ENCODE measurements at places on chromosomes 11 and 22.

DNA sequence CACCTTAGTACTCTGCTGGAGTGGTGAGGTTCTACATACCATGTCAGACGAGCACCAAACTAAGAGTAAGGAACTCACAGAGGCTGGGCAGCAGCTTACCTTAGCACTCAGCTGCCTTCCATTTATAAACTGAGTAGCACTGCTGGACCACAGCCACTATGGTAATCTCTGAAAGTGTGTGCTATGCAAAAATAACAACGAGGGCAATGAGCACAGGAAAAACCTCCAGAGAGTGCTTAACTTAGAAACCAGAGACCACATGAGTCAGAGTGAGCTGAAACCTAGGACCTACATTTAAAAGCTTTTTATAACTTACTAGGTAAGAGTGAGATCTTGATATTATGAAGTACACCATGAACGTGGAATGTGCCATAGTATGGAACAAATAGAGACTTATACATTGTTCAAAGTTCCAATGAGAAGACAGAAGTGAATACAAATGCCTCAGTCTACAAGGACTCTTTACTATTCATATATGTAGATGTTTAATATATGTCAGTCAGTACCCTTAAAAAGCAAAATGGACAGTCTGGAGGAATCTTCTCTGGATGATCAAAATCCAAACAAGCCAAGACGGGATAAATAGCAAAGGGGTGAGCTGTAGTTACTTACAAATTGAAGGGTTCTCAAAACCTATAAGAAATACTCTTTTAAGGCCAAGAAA is 17.2 kb upstream of the CD59 start:
- no peak for DNase-seq

DNA sequence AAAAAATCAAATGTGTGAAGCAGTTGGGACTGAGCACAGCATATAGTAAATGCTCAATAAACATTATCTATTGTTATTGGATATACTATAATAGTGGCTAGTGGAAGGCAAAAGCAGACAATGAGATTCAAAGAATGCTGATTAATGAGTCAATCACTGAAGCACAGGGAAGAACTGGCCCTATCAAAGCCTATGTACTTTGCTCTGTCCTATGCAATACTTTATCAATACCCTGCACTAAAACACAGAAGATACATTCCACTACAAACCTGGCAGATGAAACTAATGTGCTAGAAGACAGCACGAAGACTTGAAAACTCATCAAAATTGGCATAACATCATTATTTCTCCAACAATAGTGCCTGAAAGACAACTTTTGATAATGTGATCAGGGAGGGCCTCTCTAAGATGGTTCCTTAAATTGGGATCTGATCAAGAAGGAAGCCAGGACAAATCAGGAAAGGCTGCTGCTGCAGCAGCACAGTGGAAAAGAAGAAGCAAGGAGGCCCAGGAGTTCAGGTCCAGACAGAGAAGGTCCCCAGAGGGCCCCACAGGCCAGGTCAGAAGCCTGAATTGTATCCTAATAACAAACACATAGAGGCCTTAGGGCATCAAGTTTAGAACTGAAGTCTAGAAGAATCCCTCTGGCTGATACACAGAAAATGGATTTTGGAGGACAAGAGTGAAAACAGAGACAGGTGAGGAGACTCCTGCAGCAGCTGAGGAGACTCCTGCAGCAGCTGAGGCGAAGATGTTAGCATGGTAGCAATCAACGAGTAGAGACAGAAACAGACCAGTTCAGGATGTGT is 18.6 kb downstream of the PI4KA start:
- no peak for DNase-seq

DNA sequence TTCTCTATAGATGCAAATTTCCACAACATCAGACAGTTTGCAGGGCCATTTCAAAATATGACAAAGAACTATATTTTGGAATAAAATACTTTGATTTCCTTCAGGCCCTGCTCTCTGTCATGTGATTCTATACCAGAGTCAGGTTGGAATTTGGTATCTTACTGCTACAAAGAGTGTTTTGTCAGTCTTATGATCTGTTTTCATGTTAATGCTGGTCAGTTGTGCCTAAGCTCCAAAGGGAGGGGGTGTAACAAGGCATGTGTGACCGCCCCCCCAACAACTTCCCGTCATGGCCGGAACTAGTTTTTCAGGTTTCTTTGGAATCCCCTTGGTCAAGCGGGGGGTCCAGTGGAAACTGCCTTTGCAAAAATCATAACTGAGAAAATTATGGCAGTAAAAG is 15.1 kb downstream of the C11orf96 start:
- no peak for DNase-seq

DNA sequence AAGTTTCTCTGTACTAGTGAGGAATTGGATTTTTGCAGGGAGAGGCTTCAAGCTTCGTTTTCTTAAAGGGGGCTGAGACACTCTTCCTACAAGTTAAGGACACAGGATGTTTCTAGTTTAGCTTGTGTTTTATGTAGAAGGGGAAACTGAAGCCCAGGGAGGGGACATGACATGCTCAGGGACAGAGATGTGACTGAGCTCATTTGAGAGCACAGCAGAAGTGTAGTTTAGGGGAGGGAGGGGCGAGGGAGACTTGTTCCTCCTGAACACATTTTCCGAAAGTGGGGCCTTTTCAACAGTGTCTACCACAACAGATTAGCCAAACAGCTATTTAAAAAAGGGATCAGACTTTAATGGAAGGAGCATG is 148.1 kb downstream of the FBXO7 start:
- DNase-seq: no peak

- peak; percentile 16 for DNase-seq
Measured at GRCh38 chr11:34866375-34866774, 49.8 kb downstream of the APIP start.

DNA sequence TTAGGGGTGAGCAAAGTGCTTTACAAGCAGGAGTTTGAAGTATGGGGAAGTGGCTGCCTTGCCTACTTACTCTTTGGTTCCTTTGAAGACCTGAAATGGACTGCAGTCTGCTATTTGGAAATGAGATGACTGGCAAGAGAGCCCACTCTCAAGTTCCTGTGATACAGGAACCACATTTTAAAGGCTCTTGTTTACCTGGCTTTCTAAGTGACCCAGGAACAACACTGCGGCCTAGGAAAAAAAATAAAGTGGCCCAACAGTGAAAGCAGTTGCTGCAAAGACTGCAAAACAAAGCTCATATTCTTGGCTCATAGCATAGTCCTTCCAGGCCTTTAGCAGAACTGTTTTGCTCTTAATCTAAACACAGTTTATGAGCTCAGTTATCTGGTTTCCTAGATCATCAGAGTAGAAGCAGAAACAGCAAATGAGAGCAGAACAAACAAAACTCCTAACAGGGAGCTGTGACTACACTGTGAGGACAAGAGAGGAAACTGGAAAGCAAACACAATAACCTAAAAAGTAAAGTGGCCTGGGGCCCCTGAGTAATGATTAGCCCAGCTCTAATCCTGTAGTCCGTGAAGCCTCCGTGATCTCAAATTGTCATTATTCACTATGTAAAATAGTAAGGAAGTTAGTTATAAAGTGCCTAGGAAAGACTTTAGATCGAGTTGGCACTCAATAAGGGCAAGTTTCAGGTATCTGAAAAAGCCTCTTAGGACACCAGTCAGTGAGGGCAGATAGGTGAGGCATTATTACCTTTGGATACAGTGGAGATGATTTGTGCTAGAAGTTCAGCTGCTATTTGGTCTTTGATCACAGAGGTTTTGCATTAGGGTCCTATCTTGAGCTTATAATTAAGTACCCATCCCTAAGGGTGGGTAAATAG is 11.5 kb downstream of the CCDC117 start:
- no peak for DNase-seq

- no peak for DNase-seq
Measured at GRCh38 chr11:59997800-59998199, 19.2 kb upstream of the OOSP4B start.

- DNase-seq: no peak
Measured at GRCh38 chr11:22203281-22203680, 10.4 kb downstream of the ANO5 start.

- peak; percentile 18 for DNase-seq
Measured at GRCh38 chr22:44085743-44086270, 61.7 kb downstream of the PARVB start.

- DNase-seq: peak; percentile 43
Measured at GRCh38 chr11:110431051-110431672, 1.4 kb downstream of the FDX1 start.

DNA sequence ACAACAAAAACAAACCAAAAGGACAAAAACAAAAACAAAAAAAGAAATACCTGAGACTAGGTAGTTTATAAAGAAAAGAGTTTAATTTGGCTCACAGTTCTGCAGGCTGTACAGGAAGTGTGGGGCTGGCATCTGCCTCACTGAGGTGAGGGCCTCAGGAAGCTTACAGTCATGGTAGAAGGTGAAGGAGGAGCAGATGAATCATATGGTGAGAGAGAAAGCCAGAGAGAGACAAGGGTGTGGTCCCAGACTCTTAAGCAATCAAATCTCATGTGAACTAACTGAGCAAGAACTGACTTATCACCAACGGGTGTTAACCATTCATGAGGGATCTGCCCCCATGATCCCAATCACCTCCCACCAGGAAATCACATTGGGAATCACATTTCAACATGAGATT is 58.8 kb upstream of the ZBED5 start:
- DNase-seq: no peak

GRCh38 chr11:96254854-96255253 is 88.1 kb downstream of the MAML2 start:
- DNase-seq: peak; percentile 86

DNA sequence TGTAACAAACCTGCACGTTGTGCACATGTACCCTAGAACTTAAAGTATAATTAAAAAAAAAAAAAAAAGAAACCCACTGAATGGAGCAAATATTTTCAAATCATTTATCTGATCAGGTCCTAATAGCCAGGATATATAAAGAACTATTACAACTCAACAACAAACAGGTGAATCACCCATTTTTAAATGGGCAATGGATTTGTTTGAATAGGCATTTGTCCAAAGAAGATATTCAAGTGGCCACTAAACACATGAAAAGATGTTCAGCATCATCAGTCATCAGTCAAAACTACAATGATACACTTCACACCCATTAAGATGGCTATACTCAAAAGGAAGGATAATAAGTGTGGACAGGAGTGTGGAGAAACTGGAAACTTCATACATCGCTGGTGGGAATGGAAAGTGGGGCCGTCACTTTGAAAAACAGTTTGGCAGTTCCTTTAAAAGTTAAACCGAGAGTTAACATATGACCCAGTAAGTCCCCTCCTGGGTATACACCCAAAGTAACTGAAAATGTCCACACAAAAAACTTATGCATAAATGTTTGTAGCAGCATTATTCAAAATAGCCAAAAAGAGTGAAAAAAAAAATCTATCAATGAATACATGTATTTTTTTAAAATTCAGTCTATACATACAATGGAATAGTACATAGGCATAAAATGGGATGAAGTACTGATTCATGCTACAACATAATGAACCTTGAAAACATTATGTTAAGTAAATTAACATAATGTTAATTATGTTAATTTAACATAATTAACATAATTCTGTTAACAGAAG is 53.1 kb downstream of the ARRB1 start:
- no peak for DNase-seq

- DNase-seq: no peak
Measured at GRCh38 chr11:2390091-2390724, 10.3 kb upstream of the TSSC4 start.

DNA sequence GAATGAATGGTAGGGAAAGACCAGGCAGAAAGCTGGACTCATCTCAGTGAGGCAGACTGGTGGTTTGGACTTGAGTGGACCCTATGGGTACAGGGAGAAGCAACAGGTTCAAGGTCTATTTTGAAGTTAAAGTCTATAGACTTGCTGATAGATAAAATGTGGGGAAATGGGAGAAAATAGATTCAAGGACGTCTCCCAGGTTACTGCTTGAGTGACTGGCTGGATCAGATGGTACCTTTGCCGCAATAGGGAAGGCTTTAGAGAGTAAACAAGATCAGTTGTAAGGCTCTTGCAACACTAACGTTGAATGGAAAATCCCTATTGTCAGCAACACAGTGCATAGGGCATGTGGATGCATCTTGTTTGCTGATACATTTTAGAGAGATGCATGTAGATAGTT is 27.4 kb downstream of the SEZ6L start:
- DNase-seq: no peak

DNA sequence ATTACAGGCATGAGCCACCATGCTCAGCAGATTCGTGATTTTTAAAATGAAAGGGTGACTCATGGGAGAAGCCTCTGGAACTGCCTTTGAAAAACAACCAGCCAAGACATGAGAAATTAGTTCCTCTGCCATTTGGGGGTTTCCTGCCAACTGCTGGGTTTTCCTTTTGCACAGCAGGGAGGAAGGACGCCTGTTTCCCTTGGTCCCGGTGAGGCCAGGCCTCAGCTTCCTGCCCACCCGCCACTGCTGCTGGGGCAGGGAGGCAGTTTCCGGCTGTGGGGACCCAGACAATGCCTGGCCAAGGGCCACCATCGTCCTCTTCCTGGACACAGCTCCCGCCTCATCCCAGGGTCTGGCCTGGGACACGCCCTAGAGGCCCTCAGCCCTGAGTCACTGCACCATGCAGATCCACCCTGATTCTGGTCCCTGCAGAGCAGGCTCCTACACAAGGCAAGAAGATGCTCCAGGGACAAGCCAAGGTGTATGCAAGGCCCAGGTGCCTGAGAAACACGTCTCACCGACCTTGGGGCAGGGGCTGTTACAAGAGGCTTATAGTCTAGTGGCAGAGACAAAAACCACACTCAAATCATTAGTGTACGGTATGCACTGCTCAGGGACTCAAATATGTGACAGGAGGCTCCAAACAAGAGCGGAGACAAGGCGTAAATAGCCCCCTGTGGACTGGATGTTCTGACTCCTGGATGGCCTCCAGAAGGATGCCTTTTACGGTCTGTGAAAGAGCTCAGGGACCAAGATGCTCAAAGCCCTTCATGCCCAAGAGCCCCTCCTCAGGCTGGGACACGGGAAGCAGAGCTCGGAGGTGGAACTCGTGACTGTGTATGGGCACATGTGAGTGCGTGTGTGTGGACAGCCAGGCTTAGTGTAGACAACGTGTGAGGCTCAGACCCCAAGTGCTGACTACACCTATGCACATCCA is 10.0 kb downstream of the PPM1F start:
- peak; percentile 87 for DNase-seq

GRCh38 chr11:2860636-2861035 is 24.9 kb downstream of the CDKN1C start:
- DNase-seq: peak; percentile 15

DNA sequence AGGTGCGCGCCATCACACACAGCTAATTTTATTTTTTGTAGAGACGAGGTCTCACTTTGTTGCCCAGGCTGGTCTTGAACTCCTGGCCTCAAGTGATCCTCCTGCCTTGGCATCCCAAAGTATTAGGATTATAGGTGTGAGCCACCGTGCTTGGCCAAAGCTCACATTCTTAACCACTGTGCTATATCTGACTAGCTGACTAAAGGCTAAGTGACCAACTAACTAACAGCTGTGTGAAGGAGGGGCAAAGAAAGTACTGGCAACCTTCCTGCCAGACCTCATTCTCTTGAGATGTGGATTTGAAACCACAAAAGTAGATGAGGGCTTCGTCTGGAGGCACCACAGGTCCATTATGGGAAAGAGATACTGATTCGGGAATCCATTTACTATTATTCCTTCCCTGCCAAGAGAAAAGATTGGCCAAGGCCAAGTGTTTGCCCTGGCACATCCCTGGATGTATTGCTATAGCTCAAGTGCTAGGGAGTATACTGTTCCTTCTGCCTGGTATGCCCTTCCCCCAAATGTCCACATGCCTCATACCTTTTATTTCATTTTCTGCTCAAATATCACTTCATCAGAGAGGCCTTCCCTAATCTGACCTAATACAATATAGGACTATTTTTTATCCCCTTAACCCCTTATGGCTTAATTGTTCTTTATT is 52.7 kb upstream of the RRM1 start:
- no peak for DNase-seq

- no peak for DNase-seq
Measured at GRCh38 chr22:26321469-26321913, 107.6 kb upstream of the ASPHD2 start.

Data from inflammatory macrophage treated with lipopolysaccharide for 1 hour (primary cell).